Stimulated activated CD4-positive, alpha-beta T cell treated with anti-CD3 and anti-CD28 coated beads, Interleukin-1b, Interleukin-23, amount 100 ng/mL, for 24 hours (primary cell): ENCODE measurements at places on chromosomes 2 and 18.

- DNase-seq, result no peak
Measured at GRCh38 chr18:5534845-5535244, 9.0 kb downstream of the EPB41L3 start.

- no peak for DNase-seq
Measured at GRCh38 chr2:131042148-131042775, 51.0 kb downstream of the FAM168B start.

DNA sequence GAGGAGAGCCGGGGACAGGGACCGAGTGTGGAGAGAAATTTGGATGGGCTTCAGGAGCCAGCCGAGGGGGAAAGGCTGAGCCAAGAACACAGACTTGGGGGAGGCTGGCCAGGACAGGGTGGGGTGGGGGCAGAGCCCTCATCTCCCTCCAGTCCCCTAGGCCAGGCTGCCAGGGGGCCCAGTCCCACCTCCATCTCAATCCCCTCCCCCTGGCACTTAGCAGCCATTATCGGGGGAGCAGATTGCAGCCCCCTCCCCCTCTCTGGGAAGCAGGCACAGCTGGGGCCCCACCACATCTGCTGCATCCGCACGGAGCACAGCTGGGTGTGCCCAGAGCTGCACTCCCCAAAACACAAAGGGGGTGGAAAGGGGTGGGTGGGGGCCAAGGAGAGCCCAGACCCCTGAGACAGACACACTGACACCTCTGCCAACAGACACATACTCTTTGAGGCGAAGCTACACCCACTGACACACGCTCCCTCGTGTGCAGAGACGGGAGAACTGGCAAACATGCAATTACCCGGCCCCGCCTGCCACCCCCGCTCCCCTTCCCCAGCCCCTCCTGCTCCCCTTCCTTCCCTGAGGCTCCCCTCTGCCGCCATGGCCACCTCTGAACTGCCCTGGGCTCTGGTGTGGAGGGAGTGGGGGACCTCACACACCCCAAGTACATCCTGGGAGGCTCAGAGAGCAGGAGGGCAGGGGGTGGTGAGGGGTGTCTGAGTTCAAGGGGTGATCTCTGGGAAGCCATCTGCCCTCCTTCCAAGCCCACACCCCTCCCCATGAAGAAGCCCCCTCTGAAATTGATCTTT, 5.1 kb upstream of the ASIC4 start:
- no peak for DNase-seq

GRCh38 chr18:61869636-61870035, 23.2 kb downstream of the RNF152 start:
- DNase-seq, result no peak
